Umbilical cord (tissue), 2 donors: ENCODE measurements at places on chromosomes 13 and 19.
A peak's percentile ranks its signal among the peaks of the same experiment; 100 is the strongest.

GRCh38 chr19:17553256-17553655, 2.2 kb upstream of the COLGALT1 start:
- DNase-seq: peak; percentile 76

- no peak for DNase-seq
Observed at GRCh38 chr13:94557684-94558235, 38.2 kb downstream of the TGDS start.

- DNase-seq: peak; percentile 86
Observed at GRCh38 chr19:47729468-47729798, 15.9 kb upstream of the NOP53 start.

GRCh38 chr13:99796175-99796819, 175.3 kb downstream of the ZIC5 start:
- DNase-seq: peak; percentile 35

DNA sequence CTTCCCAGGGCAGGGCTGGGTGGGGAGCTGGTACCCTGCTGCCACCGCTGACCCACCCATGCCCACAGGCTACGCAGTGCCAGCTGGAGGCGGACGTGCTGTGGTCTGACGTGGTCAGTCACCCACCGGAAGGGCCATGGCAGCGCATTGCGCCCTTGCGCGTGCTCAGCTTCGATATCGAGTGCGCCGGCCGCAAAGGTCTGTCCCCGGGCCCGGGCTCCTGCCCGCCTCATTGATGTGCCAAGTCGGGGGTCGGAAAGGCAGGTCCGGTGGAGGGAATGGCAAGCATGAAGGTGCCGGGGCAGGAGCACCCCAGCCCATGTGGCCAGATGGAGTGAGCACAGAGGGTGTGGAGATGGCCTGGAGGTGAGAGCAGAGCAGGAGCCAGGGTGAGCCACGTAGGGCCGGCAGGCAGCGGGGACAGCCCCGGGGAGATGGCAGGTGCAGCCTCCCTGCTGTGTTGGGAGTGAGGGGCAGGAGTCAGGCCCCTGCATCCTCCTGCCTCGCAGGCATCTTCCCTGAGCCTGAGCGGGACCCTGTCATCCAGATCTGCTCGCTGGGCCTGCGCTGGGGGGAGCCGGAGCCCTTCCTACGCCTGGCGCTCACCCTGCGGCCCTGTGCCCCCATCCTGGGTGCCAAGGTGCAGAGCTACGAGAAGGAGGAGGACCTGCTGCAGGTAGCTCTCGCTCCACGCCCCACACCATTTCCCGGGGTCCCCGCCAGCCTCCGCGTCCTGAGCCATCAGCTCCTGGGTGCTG, 16.0 kb upstream of the SPIB start:
- no peak for DNase-seq

GRCh38 chr19:40445780-40446262, 1.7 kb upstream of the SERTAD3 start:
- peak; percentile 92 for DNase-seq

- DNase-seq: peak; percentile 76
Observed at GRCh38 chr13:35744566-35745178, 268.2 kb upstream of the MAB21L1 start.

DNA sequence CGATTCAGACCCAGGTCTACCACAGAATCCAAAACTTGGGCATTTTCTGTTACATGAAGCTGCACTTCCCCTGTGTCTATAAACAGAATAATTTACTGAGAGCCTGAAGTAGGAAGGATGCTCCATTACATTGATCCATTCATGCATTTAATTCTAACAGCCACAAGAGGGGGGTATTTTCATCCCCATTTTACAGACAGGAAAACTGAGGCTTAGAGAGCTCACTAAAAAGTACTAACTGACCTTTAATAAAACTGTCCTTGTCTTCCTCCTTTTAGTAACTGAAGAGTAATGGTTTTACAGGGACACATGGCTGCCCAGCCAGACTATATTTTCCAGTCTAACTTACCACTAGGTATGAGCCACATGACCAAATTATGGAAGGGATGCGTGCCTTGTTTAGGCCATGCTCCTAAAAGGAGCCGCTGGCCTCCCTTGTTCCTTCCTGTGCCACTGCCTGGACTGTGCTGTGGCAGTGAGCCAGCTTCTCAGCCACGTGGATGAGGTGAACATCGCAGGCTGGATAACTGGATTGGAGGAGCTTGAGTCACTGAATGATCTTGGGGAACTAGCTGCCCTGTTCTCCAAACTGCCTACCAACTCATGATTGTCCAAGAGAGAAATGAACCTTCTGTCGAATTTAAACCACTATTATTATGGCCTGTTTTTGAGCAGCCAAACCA, 108.3 kb downstream of the DOCK9 start:
- peak; percentile 17 for DNase-seq

GRCh38 chr13:44432650-44433049, 59.0 kb downstream of the SERP2 start:
- no peak for DNase-seq

DNA sequence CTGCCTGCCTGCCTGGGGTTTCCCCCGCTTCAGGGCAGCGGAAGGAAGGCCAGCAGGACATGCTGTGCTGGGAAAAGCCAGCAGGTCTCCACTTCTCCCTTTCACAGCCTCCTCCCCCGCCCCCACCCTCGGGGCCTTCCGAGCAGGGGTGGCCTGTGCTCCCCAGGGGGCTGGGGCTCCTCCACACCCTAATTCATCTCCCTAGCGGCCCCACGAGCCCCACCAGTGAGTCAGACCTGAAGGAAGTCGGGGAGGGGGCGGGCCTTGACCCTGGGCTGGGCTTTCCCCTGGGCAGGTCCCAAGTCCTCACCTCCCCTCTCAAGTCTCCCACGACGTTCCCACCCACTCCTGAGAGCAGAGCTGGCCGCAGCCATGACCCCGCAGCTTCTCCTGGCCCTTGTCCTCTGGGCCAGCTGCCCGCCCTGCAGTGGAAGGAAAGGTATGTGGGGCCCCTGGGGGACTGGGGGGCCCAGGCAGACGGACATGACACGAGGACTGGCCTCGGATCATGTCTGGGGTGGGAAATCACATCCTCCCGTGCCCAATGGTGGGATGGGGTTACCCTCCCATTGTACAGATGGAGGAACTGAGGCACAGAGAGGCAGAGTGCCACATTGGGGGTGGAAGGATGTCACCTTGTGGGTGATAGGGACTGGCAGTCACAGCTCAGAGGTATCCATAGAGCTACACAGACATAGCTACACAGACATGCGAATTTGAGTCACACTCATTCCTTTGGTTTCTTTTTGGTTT, at the start of gene EBI3:
EBI3 (plus strand) TSS at position 345 of the 753 bp plus-strand sequence; CDS start at position 373, 28 bp downstream.
- DNase-seq: peak; percentile 38

DNA sequence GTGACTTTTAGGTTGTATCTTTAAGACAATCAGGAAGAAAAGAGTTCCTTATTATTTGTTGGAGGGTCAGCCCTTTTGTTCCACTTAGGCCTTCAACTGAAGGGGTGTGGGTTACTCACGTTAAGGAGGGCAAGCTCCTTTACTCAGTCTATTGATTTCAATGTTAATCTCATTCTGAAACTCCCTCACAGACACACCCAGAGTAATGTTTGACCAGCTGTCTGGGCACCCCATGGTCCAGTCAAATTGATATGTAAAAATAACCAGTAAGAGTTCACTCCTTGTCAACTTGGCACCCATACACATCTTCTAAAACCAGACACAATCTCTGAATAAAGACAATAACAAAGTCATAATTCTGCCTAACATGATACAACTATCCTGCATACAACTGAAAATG, 292.9 kb downstream of the KLF5 start:
- DNase-seq: no peak

GRCh38 chr19:53388168-53388567, 6.8 kb upstream of the ZNF765 start:
- DNase-seq: peak; percentile 65

- no peak for DNase-seq
Observed at GRCh38 chr19:4453232-4454179, 4.1 kb downstream of the UBXN6 start.

DNA sequence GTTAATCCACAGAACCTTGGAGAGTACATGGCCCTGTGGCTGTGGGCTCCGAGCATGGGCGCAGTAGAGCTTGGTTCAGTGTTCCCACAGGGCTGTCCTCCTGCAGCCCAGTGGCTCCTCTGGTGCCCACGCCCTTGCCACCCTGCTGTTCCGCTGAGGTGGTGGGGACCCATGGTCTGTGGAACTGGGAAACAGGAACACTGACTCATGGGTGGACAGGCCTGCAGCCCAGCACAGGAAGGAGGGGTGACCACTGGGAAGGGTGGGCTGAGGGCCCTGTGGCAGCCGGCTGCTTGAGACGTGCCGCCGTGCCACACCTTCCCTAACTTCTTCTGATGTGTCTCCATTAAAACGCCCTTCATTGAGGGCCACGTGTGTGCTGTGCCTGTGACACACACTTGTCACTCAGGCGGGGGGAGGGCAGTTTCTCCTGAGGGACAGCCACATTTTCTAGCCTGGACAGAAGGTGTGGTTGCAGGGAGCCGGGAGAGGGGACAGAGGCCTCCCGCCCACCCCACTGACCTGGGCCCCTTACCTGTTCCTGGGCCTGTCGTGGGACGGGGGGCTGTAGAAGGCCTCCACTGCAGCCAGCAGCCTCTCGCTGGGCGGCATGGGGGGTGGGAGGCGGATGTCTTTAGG, 21.1 kb downstream of the CHERP start:
- no peak for DNase-seq

GRCh38 chr19:32350471-32350865, 5.1 kb downstream of the ZNF507 start:
- DNase-seq: no peak

DNA sequence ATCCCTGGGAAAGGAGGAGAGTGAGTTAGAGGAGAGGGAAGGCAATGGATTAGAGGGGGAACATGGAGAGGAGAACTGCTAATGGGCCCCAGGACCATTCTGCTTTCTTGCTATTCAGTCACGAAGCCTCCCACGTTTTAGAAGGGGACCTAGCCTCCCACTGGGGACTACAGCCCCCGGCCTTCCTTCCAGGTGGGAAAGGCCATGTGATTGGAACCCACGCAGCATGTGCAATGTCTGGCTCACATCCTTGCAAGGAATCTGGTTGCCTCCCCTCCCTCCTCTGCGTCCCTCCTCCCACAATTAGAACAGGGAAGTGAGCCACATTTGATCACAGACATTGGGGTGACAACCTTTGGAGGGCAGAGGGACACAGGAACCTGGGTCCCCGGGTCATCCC, 22.5 kb upstream of the PLA2G4C start:
- no peak for DNase-seq

DNA sequence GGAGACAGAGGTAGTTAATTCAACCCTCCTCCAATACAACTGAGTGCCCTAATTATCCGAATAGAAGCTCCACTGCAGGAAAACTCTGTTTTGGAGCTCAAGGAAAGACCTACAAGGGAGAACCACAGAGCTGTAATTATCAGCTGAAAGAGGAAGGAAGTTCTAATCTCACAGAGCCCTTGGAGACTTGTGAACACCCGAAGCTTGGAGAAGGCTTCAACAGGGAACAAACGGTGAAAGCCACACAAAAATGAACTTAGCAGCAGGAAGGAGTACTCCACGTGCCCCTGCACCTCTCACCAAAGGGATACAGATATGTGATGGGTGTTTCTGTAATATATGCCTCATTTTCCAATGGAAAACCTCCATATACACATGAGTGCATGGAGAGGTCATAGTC, 61.1 kb downstream of the IRS2 start:
- DNase-seq: no peak

GRCh38 chr13:71217827-71218226, 649.2 kb downstream of the DACH1 start:
- DNase-seq: no peak

DNA sequence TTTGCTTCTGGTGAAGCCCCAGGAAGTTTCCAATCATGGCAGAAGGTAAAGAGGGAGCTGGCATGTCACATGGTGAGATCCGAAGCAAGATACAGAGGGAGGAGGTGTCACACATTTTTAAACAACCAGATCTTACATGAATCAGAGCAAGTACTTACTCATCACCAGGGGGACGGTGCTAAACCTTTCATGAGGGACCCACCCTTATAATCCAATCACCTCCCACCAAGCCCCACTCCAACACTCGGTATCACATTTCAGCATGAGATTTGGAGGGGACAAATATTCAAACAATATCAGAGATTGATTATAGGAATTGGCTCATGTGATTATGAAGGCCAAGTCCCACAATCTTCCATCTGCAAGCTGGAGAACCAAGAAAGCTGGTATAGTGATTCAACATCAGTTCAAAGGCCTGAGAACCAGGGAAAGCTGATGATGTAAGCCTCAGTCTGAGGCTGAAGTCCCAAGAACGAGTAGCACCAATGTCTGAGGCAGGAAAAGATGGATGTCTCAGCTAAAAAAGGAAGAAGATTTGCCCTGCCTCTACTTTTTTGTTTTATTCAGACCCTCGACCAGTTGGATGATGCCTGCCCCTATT, 58.6 kb upstream of the WDFY2 start:
- no peak for DNase-seq

DNA sequence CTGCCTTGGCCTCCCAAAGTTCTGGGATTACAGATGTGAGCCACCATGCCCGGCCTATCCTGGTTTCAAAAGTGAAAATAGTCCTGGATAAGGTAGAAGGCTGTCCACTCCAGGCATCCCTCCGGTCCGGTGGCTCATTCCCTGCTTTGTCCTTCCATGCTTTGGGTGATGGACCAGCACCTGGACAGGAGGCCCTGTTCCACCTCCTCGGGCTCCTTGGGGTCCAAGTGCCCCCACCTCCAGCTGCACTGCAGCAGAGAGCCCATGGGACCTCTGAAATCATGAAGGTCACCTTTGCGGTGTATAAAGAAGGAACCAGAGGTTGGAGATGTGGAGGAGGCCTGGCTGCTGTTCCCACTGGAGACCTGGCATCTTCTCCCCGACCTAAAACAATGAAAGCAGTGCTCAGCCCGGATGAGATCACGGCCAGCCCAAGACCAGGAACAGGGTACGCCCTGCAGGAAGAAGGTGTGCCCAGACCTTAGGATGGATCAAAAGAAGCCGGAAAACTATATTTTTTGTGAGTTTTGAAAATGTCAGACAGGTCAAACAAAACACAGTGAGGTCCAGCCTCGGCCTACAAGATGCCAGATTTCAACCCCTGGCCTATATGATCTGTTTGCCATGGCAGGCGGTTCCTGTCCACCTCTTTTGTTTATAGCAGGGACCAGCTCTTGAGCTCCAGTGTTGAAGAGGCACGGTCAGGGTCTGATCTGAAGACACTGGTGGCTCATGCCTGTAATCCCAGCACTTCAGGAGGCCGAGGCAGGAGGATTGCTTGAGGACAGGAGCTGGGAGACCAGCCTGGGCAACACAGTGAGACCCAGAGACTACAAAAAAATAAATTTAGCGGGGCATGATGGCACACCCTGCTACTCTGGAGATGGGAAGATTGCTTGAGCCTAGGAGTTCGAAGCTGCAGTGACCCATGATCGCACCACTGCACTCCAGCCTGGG, 5.8 kb downstream of the LSR start:
- no peak for DNase-seq

DNA sequence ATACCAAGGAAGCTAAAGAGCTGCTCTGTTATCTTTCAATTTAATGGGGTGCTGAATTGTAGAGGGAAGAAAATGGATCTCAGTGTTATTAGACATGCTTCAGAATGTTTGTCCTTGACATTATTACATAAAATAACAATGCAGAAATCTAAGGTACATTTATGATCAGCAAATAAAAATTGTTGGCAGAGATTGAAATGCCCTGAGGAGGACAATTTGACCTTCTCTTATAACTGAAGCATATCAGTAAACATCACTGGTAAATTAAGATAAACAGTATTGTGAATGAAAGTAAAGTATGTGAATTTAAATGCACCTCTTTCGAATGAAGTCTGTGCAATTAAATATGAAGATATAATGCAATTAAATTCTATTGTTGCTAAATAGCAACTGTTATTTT, 1362.1 kb upstream of the ATXN8OS start:
- DNase-seq: no peak
